ENCODE measurements at places on chromosomes 1 and 21.

GRCh38 chr1:11340233-11340632 lies 67.2 kb downstream of the UBIAD1 start:
- DNase-seq: no peak

DNA sequence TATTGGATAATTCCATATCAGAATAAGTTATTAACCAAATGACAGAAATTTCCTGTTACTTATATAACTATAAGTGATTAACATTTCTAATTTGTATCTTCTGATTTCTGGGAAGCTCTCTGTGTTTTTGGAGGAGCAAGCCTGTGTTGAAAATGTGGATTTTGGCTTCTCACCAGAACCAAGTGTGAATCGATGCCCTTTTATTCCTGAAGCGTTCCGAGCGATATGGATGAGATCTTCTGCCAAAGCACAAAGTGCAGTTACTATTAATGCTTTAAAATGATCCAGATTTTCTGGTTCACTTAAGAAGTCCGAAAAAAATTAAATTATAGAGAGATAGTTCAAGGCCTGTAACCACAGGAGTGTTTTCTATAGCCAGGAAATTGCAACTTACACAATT lies 22.8 kb downstream of the ALG14 start:
- no peak for DNase-seq

DNA sequence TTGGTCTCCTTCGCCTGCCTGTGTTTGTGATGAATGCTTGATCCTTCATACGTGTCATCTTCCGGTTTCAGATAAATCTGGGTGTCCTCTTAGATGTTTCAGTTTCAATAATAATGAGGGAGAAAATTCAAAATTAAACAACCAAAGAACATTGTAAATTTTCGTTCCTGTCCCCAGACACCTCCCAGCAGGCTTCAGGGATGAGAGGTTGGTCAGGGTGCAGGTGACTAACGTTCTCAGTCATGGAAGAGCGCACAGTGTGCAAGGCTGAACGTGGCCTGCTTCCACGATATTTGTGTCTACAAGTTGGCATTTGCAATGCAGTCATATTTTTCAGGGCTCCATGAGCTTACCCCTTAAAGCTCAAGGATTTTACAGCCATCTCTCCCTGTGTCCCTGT lies 147.1 kb upstream of the ARHGEF16 start:
- no peak for DNase-seq

- DNase-seq: no peak
Measured at GRCh38 chr1:67558449-67559193, 126.4 kb upstream of the GADD45A start.

- no peak for DNase-seq
Measured at GRCh38 chr1:183247931-183248330, 61.9 kb downstream of the LAMC2 start.

DNA sequence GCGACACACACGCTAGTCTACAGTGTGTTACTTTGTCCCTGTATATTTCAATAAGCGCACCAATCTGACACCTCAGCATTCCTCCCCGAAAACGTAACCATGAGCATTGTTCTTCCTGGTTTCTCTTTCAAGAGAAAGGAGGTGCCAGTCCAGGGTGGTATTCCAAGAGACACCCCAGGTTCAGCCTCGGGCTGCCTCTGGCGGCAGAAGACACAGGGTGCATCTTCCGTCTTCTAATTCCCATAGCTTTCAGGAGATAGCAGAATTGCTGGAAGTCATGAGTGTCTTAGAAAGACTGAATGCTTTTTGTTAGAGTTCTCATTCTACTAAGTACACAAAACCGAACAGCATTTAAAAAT lies 15.9 kb upstream of the RGS8 start:
- no peak for DNase-seq

- DNase-seq: peak; percentile 44
Measured at GRCh38 chr1:178086294-178086693, 7.6 kb upstream of the RASAL2 start.

GRCh38 chr1:2504225-2504948 lies 22.0 kb downstream of the PANK4 start:
- peak; percentile 45 for DNase-seq

DNA sequence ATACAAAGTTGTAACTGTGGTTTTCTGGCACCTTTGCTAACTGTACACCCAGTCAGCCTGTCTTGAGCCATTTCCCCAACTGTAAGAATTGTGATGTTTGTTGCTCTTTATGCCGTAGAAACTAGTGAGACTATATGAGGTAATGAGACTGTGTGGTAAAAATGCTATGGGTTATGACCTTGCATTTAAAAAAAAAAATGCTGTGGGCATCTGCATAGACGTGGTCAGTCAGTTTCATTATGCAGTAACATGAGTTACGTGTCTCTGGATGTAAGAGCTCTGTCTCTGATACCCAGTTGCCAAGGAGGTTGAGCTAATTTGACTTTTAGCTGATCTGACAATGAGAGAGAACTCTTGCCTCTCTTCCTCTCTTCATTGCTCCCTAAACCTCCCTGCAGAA lies 80.6 kb upstream of the LAMC2 start:
- peak; percentile 33 for DNase-seq

- peak; percentile 37 for DNase-seq
Measured at GRCh38 chr1:201298396-201299381, 15.4 kb downstream of the PKP1 start.

- no peak for DNase-seq
Measured at GRCh38 chr21:31555741-31556191, 103.7 kb upstream of the SOD1 start.

DNA sequence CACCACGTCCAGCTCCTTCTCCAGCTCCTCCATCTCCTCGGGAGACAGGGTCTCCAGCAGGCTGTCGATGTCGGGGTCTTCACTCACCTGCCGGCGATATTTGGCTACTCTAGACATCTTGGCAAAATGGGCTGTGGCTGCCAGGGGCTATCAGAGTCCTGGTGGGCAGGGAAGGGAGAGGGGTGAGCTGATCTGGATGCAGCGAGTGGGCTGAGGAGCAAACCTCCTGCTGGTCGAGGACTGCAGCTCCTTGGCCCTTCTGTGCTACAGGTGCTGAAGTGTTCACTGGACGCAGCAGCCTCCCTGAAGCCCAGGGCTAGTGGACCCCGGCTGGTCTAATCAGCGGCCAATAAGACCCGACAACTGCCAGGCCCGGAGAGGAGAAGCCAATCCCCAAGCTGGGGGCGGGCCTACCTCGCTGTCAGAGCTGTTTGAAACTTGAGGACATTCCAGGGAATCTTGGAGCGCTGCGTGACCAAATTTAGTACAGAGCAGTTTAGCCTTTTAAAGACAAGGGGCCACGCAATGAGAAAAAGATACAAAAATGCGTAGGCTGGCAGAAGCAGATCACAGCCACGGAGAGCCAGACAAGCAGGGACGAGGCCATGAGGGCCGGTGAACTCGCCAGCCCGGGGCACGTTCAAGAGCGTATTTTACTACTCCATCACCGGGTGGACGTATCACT lies at the start of gene LMOD1:
TSS of gene LMOD1 (minus strand) at position 325 of the 685 bp plus-strand sequence. CDS start at position 117, 208 bp downstream.
- peak; percentile 91 for DNase-seq

DNA sequence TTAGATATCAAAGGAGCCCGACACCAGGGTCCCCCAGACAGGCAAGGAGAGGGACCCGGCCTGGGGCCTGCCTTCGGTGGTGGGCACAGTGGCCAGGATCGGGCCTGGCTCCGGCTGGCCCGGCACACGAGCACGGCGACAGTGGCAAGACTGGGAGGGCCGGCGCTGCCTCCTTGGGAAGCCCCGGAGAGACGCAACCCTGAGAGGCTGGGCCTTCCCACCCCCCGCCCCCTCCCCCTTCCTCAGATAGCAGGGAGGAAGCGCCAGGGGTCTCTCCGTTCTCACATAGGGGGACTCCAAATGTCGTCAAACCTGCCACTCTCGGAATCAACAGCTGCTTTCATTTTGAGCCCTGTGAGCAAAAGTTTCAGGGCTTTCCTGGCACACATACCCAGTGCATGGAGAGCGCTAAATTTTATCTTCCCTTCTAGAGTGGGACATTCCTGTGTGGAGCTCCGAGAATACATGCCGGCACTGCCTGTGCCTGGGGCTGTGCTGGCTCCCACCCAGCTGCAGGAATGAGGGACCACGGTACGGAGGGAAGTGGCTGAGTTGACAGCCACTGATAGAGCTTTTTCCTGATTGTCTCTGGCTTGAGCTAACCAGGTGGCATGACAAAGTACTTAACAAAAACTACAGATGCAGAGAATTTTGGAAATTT lies 62.4 kb downstream of the CD247 start:
- DNase-seq: peak; percentile 36

GRCh38 chr1:111756124-111756513 lies 418 bp downstream of the DDX20 start:
- no peak for DNase-seq

- DNase-seq: peak; percentile 32
Measured at GRCh38 chr1:109492779-109493178, 1.1 kb upstream of the CYB561D1 start.

- DNase-seq: no peak
Measured at GRCh38 chr1:81827942-81828341, 27.2 kb downstream of the ADGRL2 start.

DNA sequence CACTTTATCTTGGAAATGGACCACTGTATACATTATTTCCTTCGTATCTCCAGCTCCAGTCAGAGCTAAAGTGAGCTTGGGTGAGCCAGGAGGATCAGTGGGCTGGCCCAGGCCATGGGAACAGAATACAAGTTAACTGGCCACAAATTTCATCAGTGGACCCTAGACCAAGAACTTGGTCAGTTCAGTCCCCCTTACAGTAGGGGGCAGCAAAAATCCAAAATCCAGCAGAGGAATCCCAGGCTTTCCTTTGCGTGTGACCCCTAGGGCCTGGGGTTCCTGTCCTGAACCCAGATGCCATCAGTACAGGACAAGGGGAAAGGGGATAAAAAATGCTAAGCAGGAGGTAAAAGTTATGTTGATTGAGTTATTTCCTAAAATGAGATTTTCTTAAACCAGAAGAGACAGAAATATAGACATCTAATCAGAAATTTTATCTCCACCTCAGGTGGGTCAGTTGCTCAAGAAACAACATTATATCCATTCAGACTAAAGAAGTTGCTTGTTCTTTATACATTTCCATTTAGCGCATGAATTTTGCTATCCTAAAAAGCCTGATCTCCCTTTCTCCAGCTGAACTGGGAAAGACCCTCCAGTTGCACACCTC lies 24.1 kb upstream of the LCE5A start:
- peak; percentile 22 for DNase-seq

DNA sequence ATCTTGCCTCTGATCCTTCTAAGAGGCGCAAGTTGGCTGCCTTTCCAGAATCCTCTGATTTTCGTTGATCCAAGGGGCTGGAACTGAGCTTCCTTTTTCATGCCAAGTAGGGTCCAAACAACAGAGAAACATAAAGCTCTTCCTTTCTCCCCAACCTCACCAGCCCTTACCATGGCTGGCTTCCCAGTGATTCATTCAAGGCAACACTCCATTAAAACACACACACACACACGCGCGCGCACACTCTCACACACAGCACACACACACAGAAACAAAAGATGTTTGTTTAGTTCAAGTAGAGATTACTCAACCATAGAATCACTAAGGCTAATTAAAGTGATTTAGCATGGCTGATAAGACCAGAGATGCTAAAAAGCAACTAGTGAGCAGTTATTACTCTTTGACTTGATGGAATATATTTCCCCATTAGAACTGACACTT lies 13.0 kb upstream of the GUCA2A start:
- DNase-seq: peak; percentile 69

- DNase-seq: peak; percentile 63
Measured at GRCh38 chr1:93874025-93874651, 4.9 kb downstream of the DNTTIP2 start.

DNA sequence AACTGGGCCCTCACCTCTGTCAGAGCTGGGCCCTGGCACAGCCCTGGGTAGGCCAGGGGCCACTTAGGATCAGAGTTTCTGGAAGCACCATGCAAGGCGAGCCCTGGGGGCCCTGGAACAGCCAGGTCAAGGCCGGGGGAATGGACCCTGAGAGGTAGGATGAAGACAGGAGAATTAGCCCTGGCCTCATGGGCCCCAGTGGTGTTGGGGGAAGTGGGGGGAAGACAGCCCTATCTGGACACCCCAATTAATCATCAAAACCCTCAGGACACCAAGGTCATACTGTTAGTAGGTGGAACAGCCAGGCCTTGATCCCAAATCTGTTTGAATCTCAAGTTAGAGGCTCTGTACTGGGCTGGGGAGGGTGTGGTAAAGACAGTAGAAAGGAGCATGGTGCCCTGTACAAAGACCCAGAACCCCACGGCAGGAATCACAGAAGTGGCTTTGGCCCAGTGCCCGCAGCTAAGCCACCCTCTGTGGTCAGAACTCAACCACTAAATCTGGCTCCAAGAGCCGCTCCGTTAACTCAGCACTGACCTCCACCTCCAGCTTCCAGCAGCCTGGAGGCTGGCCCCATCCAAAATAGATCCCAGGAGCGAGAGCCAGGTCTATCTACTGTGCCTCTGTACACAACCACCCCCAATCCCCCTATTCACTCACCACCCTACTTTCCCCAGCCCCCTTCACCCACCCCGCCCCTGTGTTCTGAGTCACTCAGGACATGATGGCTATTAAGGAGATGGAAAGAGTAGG lies 14.0 kb upstream of the TRIM63 start:
- DNase-seq: no peak

- DNase-seq: no peak
Measured at GRCh38 chr1:80657044-80657643, 1143.6 kb upstream of the ADGRL2 start.

GRCh38 chr1:21956720-21957552 lies 19.8 kb upstream of the HSPG2 start:
- DNase-seq: peak; percentile 60

DNA sequence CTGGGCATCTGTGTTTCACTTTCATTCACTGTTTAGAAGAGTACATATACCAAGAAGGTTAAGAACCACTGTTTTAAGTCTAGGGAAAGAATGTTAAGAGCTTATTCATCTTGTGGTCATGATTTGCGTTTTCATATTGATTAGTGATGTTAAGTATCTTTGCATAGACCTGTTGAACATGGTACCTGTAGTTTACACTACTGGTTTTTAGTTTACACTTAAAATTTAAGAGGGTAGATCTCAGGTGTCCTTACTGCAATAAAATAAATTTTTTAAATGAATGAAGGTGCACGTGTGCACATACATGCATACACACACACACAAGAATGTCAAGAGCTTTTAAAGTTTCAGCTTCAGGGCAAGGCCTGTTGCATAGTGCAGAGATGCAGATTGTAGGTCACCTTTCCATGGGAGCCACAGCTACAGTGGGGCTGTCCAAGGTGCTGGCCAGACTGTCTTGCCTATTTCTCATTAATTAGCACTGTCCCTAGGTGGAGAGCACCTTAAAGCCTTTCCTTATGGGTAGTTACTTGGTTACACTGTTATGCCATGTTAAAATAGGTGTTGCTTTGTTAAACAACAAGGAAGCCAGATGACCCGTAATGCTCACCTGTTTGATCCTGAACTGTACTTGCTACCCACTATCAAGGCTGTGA lies 543.0 kb upstream of the DAB1 start:
- DNase-seq: peak; percentile 16

- no peak for DNase-seq
Measured at GRCh38 chr1:193846876-193847604, 660.6 kb upstream of the B3GALT2 start.

DNA sequence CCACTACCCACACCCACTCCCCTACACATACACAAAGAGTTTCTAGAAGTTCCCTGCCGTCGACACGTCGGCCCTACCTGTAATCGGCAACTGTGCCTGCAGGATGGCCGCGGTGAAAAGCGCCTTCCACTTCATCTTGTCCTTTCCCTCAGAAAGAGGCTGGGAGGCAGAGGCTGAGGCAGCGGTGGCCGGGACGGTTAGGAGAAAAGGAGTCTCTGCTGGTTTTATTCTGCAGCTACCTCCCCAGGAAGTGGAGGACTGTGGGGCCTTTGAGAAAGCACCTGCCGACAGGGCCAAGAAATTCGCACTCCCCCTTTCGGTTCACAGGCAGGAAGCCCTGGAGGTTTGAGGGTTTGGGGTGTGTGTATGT lies at the start of gene CD247:
TSS of gene CD247 (minus strand) at position 199 of the 370 bp plus-strand sequence. CDS start at position 135, 64 bp downstream.
- DNase-seq: no peak

All from GM23248 (cell line).